HCEC 1CT (cell line): ENCODE measurements at places on chromosomes 5 and 9.
A peak's percentile ranks its signal among the peaks of the same experiment; 100 is the strongest.

DNA sequence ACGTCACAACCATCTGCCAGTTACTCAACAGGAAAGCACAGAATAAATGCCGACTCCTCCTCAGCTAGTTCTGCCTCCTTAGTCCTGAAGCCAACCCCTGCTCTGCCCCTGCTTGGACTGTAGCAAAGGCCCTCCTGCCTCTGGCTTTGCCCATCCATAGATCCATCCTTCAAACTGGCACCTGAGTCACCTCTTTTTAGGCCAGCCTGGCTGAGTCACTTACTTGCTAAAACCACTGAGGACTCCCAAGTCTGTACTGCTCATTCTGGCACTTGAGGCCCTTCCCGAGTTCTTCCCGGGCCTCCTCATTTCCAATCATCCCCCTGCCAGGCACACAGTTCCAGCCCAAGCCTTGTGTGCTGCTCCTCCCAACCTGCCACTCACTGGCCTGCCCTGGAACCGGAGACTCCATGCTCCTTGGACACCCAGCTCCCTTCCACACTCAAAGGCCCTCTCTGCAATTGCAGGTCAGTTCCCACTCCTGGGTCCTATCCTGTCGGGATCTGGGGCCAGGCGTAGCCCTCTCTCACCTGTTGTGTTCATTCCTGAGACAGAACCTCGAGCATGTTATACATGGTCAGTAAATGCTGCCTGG, 220.1 kb downstream of the DAB2IP start:
- DNase-seq: peak; percentile 26

DNA sequence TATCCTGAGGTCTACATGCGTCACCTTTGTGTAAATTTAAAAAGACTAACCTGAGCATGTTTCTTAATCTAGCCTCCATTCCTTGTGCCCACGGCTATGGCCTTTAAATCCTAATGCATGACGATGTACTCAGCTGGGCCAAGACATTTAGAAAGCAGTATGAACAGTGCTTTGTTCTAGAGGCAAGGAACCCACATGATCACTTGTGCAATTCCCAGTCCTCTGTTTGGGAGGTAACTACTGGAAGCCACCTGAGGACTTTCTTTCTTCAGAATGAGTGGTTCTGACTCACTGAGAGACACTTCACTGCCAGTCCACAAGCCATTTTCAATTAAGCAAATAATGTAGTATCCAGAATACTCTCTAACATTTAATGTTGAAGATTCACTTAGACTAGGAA, 181.3 kb downstream of the RAB3C start:
- no peak for DNase-seq

GRCh38 chr5:56075361-56075760, 80.6 kb upstream of the IL6ST start:
- peak; percentile 27 for DNase-seq

- DNase-seq: peak; percentile 15
Observed at GRCh38 chr9:15509931-15510788, 610 bp downstream of the PSIP1 start.

DNA sequence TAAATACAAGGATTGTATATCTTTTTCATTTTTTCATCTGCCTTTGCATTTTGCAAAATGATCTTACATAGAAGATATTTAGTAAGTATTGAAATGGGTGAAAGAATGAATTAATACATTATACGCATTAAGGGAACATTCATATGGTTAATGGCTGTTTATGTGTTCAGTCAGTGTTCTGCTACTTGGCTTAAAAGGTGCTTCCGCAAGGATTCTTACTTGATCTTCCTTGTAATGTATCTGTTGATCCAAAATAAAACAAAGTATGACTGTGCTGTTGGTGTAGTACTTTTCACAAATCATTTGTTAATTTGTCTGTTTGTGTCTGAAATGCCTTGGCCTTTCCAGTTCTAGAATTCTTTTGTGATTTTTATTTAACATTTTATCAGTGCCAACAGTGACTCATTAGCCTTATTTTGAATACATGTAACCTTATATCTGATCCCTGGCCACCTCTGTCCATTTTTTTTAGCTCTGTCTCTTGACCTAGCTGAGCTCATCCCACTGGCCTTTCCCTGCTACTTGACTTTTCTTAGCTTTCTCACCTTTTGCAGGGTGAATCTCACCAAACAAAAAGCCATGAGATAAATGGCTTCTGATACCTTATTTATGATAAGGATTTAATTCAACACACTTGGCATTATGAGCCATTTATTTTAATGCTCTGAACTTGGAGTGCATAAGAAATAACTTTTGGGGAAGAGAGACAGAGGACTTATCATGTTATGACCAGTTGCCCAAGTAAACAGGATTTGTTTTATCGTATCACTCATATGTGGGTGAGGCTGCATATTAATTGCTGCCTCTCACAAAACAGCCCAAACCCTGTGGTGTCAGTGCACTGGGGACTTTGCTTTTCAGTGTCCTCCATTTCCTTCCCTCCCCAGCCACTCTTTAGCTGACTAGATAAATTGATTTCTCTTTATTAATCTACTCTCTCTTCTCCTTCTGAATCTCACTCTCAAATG, 340.3 kb downstream of the KDM4C start:
- DNase-seq: peak; percentile 24

- DNase-seq: no peak
Observed at GRCh38 chr9:36971935-36972488, 62.1 kb downstream of the PAX5 start.

GRCh38 chr5:10689391-10690081, 71.5 kb downstream of the DAP start:
- peak; percentile 44 for DNase-seq

GRCh38 chr5:639253-639530, 27.1 kb downstream of the CEP72 start:
- DNase-seq: no peak

- no peak for DNase-seq
Observed at GRCh38 chr5:115463983-115464382, 80.6 kb downstream of the FEM1C start.

GRCh38 chr5:103821361-103821760, 258.8 kb upstream of the NUDT12 start:
- no peak for DNase-seq

GRCh38 chr5:107673368-107674136, 2.8 kb upstream of the EFNA5 start:
- peak; percentile 90 for DNase-seq

DNA sequence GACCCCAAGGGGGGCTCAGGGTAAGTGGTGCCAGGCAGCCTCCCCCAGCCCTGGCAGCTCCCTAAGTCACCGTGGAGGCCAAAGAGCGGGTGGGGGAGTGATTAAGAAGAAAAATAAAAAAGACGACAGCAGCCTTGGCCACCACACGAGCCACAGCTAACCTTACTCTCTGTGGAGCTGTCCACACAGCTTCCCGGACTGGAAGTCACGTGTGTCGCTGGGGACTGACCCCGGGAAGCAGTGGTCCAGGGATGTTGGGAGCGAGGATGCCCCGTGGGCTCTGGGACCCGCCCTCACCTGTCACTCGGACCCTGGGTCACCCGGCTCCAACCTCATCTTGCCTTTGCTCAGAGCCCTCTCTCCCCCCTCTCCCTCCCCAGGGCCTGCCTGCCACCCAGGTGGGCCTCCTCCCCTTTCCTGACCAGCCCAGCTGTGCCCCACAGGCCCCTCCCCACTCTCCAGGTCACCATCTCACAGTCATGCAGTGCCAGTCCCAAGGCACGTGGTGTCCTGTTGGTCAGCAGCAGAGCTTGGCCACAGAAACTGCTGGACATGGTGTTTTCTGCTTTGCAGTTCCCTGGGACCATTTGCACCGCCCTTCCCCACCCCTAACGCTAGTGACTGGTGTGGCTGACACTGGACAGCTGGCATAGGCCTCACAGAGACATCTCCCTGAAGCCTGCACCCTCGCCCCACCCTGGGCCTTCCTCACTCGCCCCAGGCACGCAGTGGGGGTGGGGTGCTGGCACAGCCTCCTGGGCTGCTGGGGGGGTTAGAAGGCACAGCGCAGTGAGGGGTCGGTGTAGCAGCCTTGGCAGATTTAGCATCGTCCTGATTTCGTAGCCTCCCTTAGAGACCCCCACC, 9.8 kb upstream of the EXOC3 start:
- no peak for DNase-seq

- DNase-seq: no peak
Observed at GRCh38 chr5:44835693-44836092, 26.9 kb downstream of the MRPS30 start.

DNA sequence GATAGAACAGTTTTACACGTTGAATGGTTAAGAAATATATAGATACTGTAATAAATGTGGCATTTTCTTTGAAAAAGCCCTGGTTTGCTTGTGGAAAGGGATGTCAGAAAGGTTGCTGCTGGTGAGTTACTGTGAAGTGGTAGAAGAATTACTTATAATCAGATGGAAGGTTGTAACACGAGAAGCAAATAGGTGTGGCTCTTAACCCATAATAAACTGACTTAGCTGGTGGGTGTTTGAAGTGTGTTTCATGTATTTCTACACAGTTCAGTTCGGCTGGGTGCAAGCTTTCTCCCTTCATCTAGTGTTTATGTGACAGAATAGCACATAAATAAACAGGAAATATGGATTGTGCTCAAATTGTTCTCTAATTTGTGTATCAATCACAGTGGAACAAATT, 5.5 kb downstream of the CNOT6 start:
- DNase-seq: no peak

- DNase-seq: no peak
Observed at GRCh38 chr5:169641253-169641652, 4.2 kb downstream of the DOCK2 start.

GRCh38 chr5:149550594-149551226, 529 bp downstream of the CSNK1A1 start:
- no peak for DNase-seq

- no peak for DNase-seq
Observed at GRCh38 chr5:6545036-6545693, 87.7 kb downstream of the NSUN2 start.

- DNase-seq: no peak
Observed at GRCh38 chr9:38000735-38001134, 68.3 kb downstream of the SHB start.

- no peak for DNase-seq
Observed at GRCh38 chr5:180595381-180596114, 4.2 kb upstream of the SCGB3A1 start.

- DNase-seq: no peak
Observed at GRCh38 chr5:61758711-61759110, 426.7 kb downstream of the ZSWIM6 start.

- DNase-seq: peak; percentile 62
Observed at GRCh38 chr5:151770383-151771258, 1.1 kb upstream of the G3BP1 start.

- DNase-seq: no peak
Observed at GRCh38 chr9:96686638-96687335, 31.7 kb upstream of the PRXL2C start.

DNA sequence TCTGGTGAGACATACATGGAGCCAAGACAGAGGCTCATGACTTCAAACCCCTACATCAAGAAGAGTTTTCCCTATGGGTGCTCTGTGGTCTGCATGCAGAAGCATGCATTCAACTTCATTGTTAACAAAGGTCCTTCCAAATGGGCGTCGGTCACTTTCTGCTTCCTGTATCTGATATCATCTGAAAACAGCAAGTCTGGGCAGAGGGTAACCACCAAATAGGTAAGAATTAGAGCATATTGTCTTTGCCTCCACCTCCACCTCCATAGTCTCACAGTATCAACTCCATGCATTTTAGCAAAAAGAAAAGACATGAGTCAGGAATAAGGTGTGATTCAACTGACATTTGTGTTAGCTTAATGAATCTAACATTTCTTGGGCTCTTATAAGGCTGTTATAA, 462.9 kb downstream of the DMRT2 start:
- DNase-seq: no peak

DNA sequence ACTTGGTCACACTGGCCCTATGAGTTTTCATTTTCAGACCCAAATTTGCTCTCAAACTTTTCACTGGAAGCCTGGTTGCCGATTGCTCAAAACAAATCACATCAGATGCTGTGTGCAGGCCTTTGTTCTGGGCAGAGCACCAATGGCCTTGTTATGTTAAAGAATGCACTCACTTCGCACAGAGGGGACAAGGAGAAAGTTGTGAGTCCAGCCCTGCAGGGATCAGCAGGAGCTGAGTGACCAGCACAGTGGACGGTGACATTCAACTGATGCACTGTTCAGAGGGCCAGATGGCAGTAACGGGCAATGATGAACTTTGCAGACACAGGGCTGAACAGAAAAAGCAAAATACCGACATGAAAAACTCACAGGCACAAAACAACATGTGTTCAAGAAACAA, 86.1 kb downstream of the BARX1 start:
- DNase-seq: no peak

DNA sequence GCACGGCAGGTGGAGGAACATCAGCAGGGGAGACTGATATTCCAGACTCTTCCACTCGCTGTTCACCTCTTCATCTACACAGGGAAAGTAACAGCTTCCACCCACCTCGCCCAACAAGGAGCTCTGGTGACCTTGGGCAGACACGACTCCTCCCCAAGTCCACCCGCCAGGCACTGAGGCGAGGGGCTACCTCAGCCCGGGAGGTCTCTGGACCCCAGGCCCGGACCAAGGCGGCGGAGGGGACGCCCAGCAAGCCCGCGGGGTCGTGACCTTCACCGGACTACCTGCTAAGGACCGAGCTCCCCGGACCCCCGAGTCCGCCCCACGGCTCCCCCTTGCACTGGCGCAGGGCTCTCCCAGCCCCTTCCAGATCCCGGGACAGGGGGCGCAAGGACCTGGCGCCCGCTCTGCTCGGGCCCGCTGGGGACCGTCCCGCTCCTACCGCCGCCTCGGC, 70.2 kb upstream of the LPCAT1 start:
- no peak for DNase-seq

- DNase-seq: no peak
Observed at GRCh38 chr5:151663617-151664293, 23.0 kb downstream of the SPARC start.

GRCh38 chr5:178291161-178291561, 58.6 kb upstream of the PHYKPL start:
- no peak for DNase-seq

DNA sequence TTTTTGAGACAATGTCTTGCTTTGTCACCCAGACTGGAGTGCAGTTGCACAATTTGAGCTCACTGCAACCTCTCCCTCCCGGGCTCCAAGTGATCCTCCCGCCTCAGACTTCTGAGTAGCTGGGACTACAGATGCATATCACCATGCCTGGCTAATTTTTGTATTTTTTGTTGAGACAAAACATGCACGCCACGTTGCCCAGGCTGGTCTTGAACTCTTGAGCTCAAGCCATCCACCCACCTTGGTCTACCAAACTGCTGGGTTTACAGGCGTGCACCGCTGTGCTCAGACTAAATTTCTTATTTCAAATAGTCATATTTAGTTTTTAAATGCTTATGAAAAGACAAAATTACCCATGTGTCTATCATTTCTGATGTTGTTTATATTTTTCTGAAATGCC, 2324.1 kb downstream of the MAT2B start:
- DNase-seq: no peak
